Activated CD4-positive, alpha-beta T cell treated with anti-CD3 and anti-CD28 coated beads, Interleukin-2, amount 50 U/mL, for 1 hour (primary cell): ENCODE measurements at places on chromosomes 4 and X.

GRCh38 chrX:74779175-74779574, 146.1 kb downstream of the NEXMIF start:
- DNase-seq = no peak

GRCh38 chrX:49209434-49210251, 9.7 kb upstream of the SYP start:
- no peak for DNase-seq

GRCh38 chr4:1988327-1988724, 20.4 kb downstream of the NELFA start:
- no peak for DNase-seq

- DNase-seq = no peak
Measured at GRCh38 chrX:111955901-111956300, 79.9 kb downstream of the TRPC5OS start.

DNA sequence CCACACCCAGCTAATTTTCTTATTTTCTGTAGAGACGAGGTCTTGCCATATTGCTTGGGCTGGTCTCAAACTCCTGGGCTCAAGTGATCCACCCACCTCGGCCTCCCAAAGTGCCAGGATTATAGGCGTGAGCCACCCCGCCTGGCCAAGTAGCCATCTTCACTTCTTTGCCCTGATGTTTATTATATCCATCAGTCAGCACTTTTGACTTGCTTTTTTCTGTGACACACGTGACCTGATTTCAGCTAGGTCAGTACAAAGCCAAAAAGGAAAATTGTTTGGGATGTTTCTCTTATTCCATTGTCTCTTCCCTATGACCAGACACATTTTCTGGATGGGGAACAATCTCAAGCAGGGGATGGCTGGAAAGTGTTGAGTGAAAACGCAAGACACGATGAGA, 45.3 kb upstream of the MID1 start:
- DNase-seq = no peak

DNA sequence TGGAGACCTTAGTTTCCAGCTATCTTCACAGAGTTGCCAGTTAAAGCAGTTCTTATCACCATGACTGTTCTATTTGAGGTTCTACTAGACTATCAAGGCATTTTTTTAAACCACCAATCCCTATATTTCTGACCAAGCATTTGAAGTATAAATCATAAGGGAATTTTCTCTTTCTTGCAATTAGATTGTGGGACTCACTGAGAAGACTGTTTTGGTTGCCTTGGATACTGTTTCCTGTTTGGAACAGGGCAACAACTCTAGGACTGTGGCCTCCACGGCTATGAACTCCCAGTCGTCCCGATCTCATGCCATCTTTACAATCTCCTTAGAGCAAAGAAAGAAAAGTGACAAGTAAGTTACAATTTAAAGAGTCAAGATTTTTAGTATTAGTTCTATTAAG, 11.8 kb downstream of the KIF4A start:
- DNase-seq = no peak

DNA sequence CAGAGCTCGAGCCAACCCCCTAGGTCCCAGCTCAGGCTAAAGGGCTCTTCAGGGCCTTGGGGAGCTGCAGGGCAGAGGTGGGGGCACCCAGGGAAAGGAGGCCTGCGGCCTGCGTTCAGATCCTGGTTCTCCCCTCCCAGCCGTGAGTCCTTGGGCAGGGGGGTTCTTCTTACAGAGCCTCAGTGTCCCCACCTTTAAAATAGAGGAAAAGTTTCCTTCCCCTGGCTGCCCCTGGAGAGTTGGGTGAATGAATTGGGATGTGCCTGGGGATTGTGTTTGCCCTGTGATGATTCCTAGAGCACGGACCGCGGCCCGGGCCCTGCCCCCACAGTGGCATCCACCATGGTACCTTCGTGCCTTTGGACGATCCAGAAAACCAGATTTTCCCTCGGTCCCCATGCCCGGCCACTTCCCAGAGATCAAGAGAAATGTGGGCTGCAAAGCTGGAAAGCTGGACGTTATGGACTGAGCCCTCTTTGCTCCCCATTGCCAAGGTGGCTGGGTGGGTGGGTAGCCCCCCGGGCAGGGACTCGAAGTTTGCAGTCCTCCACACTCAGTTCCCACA, 11.4 kb downstream of the HTRA3 start:
- DNase-seq = no peak

DNA sequence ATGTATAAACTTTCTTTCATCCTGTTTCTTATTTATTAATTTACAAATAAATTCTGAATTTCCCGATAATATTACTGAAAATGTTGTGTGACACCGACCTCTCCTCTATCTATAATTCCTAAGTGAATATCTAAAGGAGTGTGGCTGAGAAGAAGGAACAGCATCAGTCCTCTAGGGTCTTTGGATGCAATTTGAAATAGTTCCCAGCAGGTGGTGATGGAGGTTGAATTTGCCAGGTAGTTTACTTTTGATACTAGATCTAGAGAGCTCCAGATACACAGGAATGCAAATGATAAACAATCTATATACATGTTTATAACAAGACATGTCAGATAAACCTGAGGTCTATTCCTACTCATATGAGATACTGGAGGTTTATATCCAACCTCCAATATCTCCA, 305.4 kb downstream of the PCDH18 start:
- DNase-seq = no peak

GRCh38 chr4:62156205-62156604, 956.1 kb downstream of the ADGRL3 start:
- no peak for DNase-seq

DNA sequence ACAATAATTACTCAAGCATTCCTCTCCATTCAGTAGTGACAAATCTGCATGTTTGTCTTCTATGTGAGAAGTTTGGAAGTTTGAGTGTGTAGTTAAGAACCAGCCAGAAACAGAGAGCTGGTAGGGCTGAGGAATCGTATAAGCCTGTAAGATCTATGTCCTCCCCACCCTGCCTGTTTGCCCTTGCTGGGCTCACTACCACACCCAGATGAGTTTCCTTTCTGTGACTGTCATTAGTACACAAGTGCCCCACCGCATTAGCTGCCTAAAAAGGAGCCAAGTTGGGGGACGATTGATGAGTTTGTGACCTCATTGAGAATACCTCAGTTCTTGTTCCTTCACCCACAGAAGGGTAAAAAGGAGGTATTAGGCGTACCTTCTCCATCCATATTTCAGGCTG, 28.3 kb downstream of the DOCK11 start:
- DNase-seq = peak; percentile 45

GRCh38 chr4:188121530-188121929, 12.1 kb upstream of the TRIML2 start:
- DNase-seq = no peak

DNA sequence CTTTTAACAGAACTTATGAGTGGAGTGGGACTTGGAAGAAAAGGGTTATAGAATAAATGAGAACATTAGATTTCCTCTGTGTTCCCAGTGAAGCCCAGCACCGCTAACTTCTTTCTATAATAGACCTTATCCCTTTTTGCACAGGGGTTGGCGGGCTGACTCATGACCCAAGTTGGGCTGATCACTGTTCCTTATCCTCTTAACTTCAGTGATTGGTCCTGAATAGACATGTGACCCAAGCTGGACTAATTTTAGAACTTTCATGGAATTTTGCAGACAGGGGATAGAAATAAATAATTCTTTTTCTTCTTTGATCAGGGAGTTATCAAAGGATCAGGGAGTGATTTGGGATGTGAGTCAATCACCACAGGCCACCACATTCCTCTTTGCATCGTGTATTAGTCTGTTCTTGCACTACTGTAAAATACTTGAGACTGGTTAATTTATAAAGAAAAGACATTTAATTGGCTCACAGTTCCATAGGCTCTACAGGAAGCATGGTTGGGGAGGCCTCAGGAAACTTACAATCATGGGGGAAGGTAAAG, 75.9 kb downstream of the UCHL1 start:
- no peak for DNase-seq

DNA sequence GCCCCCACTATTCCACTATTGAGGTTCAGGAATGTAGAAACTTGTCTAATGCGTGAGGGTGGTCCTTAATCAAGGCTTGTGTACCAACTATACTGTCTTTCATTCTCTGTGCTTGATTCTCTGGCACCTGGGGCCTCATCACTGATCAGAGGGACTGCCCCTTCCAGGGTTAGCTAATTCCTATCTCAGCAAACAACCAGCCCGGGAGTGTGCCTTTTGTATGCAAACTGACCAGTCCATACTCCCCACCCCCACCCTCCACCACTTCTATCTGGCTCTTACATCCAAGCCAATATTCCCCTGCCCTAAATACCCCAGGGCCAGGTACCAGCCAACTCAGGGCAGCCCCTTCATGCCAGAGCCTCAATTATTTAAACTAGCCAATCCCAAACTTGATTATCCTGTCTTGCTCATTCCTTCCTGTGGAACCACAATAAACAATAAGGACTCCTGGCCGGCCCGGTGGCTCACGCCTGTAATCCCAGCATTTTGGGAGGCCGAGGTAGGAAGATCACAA, 59.3 kb downstream of the FTHL17 start:
- no peak for DNase-seq

- no peak for DNase-seq
Measured at GRCh38 chrX:23907111-23907497, 634 bp downstream of the APOO start.

DNA sequence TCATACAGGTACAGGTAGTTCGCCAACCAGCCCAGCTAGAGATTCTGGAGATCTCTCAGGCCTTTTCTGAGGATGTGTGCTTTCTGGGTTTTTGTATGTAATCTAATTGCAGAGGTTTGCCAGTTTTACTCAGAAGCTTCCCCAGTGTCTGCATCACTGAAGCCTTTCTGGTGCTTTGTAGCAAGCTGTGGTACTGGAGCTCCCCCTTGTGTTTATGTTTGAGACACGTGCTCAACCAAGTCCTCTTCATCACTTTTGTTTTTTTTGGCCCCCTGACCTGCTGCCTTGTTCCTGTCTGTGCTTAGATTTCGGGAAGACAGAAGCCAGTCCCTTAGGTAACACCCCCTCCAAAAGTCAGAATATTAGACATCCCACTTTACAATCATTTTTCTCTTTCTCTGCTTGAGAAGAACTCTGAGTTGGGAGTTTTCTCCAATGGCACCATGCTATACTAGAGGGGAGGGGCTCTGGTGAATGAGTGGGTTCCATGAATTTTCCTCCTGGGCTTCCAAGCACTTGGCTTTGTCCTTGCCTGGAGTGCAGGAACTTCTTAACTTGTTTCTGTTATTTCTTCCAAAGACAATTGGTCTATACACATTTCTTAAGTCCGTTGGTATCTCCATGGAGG, 128.4 kb upstream of the TBC1D9 start:
- DNase-seq = no peak

- DNase-seq = no peak
Measured at GRCh38 chrX:13983734-13984133, 46.0 kb downstream of the GEMIN8 start.

- DNase-seq = no peak
Measured at GRCh38 chrX:53930515-53931380, 113.5 kb downstream of the PHF8 start.

DNA sequence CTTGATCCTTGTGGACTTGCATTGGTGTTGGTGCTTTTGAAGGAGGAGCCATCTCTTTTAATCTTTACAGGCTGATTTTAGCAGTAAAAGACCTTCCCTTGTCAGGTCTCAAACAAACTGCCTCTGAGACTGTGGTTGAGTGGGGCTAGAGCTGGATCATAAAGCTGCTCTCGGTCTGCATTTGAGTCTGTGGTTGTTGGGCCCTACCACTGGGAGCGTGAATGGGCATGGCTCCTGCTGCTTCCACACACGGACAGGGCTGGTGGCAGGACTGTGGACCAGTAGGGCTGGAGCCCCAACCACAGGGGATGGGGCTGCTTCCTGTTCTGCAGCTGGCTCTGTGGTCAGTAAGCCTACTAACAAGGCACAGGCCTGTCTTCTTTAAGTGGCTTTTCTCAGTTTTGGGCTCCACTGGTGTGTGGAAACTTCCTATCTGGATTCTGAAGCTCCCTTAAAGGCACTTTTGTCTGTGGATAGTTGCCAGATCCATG, 130.6 kb downstream of the RBM46 start:
- no peak for DNase-seq

DNA sequence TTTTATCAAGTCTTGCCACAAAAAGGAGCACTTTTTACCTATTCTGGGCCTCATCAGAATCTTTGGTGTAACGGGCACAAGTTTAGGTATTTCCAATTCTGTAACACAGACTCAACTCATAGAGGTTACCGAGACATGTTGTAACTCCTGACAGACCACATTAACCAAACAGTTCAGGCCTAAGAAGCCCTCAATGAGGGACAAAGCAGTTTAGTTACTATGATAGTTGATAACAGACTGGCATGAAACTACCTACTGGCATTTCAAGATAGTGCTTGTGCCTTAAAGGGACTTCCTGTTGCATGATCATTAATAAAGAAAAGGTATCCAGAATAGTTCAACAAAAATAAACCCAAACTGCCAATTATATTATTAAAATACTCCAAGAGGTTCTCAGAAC, 64.1 kb downstream of the HUWE1 start:
- no peak for DNase-seq

DNA sequence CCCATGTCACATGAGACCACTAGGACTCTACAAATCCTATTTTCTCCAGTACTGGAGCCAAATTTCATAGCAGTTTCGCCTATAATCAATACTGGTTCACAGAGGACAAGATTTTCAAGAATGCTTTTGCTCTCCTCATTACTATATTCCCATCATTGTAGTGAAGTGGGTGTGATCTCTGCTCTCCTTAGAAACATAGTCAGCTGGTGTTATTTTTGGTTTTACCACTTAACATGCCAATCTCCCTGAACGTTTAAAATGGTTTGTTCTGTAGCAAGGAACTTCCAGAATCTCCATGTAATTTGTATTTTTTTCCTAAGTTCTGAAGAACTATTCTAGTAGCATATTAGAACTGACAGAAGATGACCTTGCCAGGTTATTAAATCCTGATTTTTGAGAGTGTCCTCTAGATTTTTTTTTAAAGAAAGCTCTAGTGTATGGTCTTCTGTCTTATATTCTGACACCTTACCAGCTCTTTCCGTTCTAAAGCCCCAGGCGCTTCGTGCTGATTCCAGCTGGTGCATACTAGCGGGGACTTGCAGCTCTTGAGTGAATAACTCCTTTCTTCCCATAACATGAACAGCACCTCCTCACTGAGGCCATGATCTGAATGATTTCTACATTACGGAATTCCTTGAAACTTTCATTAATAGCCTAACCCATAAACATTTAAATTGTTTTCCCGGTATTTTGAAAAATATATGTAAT, 1372.9 kb downstream of the TECRL start:
- no peak for DNase-seq

DNA sequence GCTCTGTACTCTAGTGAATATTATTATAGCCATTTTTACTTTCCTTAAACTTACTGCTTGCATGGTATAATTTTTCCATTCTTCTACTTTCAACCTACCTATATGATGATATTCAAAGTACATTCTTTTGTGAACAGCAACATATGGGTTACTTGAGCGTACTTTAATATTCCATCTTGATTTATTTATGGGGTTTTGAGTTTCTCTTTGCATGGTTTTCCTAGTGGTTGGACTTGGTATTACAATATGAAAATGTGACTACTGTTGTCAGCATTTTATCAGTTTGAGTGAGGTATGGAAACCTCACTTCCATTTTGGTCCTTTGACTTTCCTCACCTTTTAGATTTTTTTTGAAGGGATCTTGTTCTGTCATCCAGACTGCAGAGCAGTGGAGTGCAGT, 35.9 kb downstream of the ADGRG4 start:
- no peak for DNase-seq
